NB4 (cell line): ENCODE measurements at places on chromosomes 6 and 20.

GRCh38 chr6:110389689-110390382, 25.5 kb downstream of the DDO start:
- DNase-seq = peak; percentile 28

GRCh38 chr20:2260250-2260649, 35.6 kb upstream of the TGM3 start:
- DNase-seq = no peak

GRCh38 chr6:138400326-138400725, 3.7 kb upstream of the HEBP2 start:
- DNase-seq = no peak

DNA sequence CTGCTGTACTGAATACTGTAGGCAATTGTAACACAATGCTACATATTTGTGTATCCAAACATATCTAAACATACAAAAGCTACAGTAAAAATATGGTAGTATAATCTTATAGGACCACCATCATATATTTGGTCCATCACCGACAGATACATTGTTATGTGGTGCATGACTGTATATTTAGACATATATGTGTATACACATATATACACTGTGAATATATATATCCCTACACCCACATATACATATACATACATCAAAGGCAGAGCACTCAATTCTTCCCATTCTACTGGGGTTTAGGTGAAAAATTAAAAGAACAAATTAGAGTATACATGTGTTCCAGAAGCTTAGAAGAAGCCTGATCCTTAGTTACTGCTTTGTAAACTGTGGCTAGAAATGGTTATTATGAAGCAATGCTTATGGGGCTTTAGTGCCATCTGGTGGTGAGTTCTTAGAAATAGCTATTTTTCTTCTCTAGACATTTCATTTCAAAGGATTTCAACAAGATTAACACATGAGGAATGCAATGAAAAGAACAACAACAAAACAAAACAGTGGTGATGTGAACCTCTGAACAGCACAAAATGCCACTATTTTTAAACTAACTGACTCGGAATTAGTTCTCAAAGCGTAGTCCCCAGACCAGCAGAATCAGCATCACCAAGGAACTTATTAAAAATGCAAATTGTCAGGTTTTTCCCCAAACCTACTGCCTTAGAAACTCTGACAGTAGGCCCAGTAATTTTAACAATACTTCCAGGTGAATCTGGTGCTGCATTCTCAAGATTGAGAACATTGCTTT, 38.0 kb downstream of the PKHD1 start:
- peak; percentile 57 for DNase-seq

DNA sequence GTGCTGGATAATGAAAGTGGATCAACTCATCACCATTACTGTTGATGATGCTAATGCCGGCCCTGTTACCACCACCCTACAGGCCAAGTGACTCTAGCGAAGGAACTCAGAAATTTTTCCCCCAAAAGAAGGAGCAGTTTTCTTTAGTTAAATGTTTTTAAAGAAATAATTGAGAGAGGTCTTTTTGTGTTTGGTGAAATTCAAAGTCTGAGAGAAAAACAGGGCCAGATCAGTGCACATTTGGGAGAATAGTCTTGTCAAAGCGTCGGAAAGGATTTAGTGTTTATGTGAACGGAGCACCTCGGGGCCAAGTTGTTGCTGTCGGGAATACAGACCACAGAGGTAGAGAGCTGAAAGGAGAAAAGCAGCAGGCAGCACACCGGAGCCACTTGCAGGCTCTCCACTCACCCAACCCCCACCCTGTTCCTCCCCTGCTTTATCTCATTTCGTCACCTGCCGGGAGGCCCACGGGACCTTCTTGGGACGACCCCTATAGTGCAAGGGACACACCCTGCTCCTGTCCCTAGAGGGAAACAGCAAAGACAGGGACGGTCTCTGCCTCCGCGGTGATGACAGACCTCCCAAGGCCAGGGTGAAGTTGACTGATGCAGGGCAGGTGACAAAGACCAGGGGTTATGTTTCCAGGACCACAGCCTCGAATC, 6.8 kb downstream of the TFAP2B start:
- DNase-seq = no peak

DNA sequence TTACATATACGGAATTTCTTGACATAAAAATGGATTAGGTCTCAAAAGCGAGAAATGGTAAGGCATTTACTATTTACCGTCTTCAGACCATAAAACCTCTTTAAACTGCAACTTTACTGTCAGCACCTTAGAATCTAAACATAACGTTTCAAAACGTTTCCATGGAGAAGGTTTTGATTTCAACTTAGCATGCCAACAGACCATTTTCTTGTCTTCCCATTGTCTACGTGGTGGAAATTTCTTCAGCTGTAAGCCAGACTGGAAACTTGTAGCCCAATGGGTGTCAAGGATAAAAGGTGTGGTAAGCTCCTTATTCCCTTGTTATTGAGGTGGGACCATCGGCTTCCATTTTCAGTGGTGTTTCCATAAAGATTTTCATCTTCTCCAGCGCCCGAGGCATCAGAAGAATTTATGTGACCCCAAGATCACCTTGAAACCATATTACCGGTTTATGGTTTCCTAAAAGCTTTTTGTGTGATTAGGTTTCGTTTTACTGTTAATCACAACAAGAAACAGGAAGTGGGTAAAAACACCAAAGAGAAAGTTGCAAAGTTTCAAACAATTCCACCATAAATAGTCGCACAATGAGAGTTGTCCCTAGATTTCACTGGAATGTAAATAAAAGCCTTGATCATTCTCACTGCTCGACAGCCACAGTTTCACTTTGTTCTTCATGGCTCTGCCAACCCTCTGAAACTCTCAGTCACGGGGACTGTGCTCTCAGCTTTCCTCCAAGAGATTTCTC, 63.0 kb upstream of the CD2AP start:
- DNase-seq = peak; percentile 41

GRCh38 chr6:139996253-139996834, 621.9 kb upstream of the CITED2 start:
- peak; percentile 64 for DNase-seq

GRCh38 chr6:15400572-15401004, 154.7 kb downstream of the JARID2 start:
- peak; percentile 71 for DNase-seq

- DNase-seq = no peak
These were observed 19.7 kb downstream of the UBE2V1 start for GRCh38 chr20:50093240-50093639.

GRCh38 chr6:170583756-170584180, 669 bp downstream of the PDCD2 start:
- DNase-seq = no peak

GRCh38 chr6:5513408-5513807, 252.1 kb downstream of the FARS2 start:
- DNase-seq = no peak

- no peak for DNase-seq
These were observed 1.1 kb upstream of the GLO1 start for GRCh38 chr6:38703949-38704590.

GRCh38 chr6:104183816-104184435, 675.8 kb downstream of the HACE1 start:
- DNase-seq = no peak

- no peak for DNase-seq
These were observed 33.3 kb upstream of the PRSS16 start for GRCh38 chr6:27214126-27214601.

GRCh38 chr6:30548375-30548774, 7.9 kb downstream of the GNL1 start:
- DNase-seq = no peak

DNA sequence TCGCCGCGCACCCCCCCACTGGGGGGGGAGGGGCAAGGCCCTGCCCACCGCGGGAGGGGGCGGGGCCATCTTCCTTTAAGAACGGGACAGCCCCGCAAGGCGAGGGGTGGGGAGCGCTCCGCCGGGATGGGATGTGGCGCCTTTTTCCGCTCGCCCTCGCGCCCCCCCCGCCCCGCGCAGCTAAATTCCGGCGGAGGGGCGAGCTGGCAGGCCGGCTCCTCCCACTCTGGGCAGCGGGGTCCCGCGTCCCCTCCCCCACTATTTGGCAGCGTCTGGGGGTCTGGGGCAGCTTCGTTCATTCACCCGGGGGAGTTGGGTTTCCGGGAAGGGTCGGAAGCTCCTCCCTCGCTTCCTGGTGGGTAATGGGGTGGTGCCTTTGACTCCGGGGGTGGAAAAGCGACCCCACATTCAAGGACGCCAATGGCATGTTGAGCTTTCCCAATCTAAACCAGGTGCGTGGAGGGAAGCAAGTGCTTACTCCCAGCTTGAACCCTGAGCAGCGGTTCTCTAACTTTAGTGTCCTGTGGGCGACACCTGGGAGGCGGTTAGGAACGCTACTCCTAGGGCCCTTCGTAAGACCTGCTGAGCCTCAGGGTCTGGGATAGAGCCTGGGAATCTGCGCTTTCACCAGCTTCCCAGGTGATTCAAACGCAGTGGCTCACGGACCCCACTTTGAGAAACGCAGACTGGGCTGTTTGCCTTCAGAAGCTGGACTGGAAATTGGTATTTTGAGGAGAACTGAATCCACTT, 927 bp downstream of the ASXL1 start:
- peak; percentile 81 for DNase-seq

- no peak for DNase-seq
These were observed 5.3 kb upstream of the FNDC1 start for GRCh38 chr6:159163901-159164370.

DNA sequence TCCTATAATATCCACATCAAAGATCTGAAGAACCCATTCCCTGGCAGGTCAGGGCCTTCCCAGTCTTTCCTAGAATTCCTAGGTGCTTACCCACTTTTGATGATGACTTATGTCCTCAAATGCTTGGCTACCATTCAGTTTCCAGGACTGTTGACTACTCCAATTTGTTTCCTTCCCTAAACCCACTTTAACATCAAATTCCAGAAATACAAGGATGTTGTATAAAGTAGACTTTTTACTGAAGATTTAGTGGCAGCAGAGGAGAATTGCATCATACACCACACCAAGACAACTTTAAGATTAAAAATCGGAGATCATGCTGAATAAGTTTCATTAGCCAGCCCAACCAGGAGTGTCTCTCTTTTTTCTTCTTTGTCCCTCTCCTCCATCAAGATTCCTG, 203.3 kb upstream of the LAMP5 start:
- no peak for DNase-seq

DNA sequence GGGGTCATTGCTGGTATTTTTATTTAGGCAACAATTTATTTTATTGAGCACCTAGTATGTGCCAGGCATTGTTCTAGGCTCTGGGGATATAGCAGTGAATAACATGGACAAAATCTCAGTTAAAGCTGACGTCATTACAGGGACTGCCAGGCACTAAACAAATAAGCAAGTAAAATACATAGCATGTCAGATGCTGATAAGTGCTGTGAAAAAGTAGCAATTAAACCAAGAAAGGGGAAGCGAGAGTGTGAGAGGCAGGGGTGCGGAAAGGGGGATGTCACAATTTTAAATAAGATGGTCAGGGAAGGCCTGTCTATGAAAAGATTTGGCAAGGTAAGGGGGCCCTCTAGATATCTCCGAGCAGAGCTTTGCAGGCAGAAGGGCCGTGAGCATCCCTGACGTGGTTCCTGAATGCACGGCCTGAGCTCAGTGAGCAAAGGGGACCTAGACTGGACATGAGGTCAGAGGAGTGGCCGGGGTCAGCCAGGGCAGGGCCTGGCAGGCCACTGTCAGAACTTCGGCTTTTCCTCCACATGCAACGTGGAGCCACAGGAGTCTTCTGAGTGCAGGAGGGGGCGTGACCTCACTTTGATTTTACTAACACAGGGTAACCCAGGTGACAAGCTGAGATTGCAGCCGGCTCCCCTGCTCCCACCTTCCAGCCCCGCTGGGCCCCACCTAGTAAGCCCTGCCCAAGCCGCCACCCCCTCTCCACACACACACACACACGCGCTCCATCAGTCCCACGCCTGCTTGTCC, 24.2 kb upstream of the SIRPA start:
- DNase-seq = peak; percentile 84

DNA sequence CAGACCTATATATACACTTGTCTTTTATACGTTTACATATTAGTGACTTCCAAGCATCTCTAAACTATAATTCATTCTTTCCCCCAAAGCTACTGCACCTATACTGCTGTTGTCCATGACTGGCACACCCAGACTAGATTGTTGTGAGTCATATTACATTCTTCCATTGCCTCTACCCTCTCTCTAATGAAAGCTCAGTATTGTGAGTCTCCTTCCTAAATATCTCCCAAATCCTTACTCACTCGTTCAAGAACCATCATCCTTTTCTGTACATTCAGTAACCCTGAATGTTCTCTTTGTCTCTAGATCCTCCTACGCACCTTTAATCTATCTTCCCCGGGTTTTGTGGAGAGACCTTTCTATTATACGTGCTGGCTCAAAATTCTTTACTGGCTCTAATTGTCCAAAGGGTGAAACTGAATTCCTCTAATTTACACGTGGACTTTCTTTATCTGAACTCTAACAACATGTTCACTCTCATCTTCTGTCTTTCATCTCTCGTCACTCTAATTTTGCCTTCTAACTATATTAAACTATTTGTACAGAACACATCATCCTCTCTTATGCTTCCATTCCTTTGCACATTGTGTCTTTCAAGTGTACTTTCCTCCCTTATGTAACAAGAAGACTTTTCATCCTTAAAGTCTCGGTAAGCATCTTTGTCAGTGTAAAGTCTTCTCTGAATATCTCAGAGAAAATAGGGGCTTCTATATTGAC, 109.3 kb downstream of the IBTK start:
- no peak for DNase-seq

DNA sequence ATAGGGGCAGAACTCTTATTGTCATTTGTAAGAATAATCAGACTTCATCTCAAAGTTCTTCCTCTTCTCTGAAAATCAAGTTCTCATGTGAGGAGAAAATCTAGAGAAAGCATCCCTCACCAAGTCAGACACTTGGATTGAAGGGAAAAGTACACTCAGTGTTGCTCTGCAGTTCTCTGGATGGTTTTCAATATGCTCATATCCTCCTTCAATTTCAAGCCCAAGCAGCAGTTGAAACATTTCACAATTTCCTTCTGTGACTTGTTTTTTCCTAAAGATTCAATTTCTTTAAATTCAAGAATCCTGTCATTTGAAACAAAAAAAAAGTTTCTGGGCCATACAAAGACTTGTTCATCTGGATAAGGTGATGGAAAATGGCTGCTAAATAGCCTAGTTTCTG, 140.2 kb upstream of the AHI1 start:
- DNase-seq = no peak

DNA sequence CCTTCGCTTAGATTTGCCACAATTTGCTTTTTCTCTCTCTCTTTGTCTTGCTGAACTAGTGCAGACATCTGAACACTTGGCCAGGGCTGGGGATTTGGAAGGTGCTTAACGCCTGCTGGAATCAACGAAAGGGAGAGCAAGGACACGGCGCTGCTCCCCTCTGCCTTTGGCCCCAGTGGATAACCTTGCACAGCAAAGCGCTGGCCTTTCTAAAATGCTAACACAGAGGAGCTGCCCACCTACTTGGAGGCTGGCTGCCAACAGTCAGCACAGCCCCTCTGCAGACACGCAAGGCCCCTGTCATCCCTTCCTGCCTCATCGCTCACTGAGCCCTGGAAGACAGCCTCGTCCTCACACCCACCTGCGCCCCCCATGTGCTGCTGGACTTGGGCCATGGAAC, 37.5 kb downstream of the C20orf203 start:
- DNase-seq = no peak

DNA sequence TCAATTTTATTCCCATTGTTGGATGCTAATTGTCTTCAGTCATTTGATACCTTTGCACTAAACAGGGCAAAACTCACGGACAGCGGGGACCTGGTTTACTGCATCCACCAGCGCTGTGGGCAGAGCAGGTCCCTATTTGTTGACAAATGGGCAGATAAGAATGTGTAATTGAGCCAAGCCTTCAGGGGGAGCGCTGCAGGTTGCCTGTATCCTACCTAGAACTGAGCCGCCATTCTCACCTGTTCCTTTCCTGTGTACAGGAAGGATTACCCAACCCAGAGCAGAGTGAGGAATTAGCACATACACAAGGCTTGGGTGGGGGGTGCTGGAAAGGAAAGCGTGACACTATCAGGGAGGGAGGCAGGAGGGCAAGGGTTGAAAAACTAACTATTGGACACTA, 89.1 kb upstream of the FOXA2 start:
- DNase-seq = no peak
